SW480 (cell line): ENCODE measurements at places on chromosomes 5 and 9.

- no peak for DNase-seq
Observed at GRCh38 chr9:89881431-89881830, 276.6 kb downstream of the GADD45G start.

- DNase-seq = no peak
Observed at GRCh38 chr5:5900350-5900749, 477.9 kb downstream of the ICE1 start.

GRCh38 chr5:143649937-143650621, 161.9 kb upstream of the HMHB1 start:
- no peak for DNase-seq

DNA sequence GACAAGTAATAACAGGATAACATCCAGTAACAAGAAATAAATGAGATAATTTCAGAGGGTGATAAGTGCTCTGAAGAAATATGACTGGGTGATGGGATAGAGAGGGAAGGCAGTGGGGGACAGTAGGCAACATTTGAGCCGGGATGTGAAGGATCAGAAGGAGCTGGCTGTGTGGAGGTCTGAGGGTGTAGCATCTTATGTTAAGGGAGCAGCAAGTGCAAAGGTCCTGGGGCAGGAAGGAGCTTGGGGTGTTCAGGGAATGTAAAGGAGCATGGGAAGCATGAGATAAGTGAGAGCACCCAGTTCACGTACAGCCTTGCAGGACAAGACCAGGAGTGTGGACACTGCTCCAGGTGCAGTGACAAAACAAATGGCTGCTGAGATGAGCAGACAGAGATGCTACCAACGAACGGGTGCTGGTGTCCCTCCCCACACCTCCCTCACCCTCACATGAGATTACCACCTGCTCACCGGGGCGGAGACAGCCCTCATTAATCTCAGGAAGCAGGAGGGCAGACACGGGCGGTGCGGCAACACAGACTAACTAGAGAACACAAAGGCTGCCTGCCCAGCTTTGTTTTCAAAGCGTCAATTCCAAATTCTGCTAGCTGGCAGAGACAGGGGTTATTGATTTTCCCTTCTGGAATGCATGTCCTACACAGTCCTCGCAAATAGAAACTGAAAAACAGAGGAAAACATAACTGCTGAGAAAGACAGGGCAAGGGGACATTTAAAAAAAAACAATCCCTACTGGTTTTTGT, 298.1 kb upstream of the PANK3 start:
- DNase-seq = no peak

DNA sequence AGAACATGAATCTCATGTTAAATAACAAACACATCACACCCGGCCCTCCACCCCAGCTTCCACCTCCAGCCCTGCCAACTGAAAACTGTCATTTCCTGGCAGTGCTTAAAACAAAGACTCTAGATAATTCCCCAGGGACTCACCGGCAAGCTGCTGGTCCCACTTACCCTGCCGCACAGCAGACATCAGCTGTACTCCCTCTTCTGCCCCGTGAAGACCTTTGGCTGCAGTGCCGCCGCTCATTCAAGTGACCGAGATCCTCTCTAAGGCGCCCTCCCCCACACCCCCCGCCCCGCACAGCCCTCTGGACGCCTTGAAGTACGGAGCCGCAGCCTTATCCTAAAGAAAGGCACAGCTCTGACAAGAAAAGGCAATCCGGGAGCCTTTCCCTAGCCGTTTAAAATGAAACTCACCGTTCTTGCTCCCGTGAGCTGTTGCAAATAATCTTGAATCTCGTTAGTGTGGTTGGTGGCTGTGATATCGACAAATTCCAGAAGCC, 434 bp downstream of the GLRX start:
- peak; percentile 49 for DNase-seq

DNA sequence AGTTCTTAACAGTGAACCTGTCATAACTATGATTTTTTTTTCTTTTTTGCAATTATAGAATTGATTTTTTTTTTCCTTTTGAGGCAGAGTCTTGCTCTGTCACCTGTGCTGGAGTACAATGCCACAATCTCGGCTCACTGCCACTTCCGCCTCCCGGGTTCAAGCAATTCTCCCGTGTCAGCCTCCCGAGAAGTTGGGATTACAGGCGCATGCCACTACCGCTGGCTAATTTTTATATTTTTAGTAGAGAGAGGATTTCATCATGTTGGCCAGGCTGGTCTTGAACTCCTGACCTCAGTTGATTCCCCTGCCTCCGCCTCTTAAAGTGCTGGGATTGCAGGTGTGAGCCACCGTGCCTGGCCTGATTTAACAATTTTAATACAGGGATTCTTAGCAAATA, 21.4 kb downstream of the UGCG start:
- no peak for DNase-seq

DNA sequence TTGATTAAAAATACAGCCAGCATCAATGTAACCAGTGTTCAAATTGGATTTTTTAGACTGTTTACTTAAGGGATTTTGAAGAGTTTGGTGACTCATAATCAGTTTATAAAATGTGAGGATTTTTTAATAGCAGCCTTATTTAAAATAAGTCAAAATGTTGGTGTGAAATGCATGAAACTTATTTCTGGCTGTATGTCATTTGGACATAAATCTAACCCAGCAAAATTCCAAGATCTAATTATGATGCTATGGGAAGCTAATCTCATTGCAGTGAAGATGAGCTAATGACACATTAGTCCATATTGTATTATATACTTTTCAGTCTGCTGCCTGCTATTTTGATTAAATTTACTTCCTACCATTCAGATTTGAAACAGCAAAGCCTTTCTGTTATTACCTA, 140.3 kb downstream of the AOPEP start:
- DNase-seq = no peak

- DNase-seq = peak; percentile 40
Observed at GRCh38 chr5:126449751-126450271, 26.6 kb downstream of the GRAMD2B start.

GRCh38 chr9:87699835-87700234, 26.1 kb upstream of the CTSL start:
- DNase-seq = no peak

- no peak for DNase-seq
Observed at GRCh38 chr5:76040806-76041205, 42.4 kb upstream of the SV2C start.

GRCh38 chr5:45057564-45057963, 248.8 kb downstream of the MRPS30 start:
- DNase-seq = no peak

- no peak for DNase-seq
Observed at GRCh38 chr9:72960446-72960845, 7.6 kb upstream of the ALDH1A1 start.

GRCh38 chr5:104431002-104431620, 868.5 kb upstream of the NUDT12 start:
- DNase-seq = no peak

GRCh38 chr5:101429241-101429640, 526.2 kb upstream of the ST8SIA4 start:
- DNase-seq = no peak

DNA sequence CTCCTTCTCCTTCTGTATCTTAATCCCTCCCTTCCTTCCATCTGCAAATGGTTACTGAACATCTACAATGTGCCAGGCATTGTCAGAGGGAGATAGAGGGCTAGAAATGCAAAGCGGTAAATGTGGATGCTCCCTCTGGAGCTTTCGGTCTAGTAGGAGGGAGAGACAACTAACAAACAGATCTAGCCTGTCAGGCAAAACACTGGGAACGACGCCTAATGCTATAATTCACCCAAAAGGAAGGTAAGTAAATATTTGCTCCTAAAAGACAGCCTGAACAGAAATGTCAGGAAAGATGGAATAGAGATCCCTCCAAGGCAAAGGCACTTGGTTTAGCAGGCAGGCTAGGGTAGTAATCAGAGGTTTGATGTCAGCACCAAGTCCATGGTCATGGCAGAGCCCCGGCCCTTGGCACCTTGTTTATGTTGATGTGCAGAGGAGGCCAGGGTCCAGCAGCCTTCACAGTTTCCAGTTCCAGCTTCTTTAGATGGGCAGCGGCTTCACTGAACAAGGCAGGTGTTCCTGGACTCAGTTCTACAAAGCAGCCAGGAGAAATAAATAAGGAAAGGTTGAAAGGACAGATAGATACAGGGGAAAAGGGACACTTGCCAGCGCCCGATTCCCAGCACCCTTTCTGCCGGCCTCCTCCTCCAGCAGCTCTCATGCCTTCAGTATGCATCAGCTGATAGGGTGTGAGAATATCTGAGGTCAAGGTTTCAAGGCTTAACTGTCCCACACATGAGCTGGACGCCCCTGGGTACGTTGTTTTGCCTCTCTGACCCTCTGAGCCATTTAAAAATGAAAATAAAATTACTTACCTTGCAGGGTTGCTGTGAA, 46.5 kb upstream of the FRRS1L start:
- DNase-seq = no peak

DNA sequence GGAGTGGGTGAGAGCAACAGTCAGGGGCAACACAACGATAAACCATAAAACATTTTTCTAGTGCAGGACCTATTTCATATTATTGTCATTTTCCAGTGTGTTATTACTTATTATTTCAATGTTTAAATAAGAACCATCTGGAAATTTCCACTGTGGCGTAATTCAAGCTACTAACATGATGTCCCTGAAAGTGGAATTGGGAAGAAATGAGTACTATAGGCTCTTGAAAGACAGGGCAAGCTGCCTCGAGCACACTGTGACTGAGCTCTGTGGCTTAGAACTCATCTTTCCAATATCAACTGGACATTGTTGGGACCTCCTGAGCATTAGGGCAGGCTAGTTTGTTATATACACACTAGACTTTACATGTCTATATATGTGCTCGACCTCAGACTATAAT, 182.9 kb upstream of the RIOK2 start:
- DNase-seq = no peak

GRCh38 chr9:136304981-136305380, 1.1 kb upstream of the CCDC187 start:
- no peak for DNase-seq

DNA sequence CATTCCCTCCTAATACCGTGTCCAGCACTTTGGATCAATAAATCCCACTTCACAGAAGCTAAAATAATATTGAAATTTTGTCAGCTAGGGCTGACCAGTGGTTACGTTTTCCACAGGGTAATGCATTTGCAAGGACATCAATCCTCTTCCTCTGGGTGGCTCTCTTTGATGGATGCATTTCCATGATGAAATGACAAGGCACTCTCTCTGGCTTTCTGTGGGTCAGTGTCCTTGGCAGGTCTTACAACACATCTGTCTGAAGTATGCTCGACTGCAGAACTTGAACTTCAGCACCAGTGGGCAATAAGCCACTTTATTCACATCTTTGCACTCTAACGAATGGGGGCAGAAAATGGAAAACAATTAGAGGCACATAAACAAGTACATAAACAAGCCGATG, 330.1 kb downstream of the ADAMTS6 start:
- no peak for DNase-seq

DNA sequence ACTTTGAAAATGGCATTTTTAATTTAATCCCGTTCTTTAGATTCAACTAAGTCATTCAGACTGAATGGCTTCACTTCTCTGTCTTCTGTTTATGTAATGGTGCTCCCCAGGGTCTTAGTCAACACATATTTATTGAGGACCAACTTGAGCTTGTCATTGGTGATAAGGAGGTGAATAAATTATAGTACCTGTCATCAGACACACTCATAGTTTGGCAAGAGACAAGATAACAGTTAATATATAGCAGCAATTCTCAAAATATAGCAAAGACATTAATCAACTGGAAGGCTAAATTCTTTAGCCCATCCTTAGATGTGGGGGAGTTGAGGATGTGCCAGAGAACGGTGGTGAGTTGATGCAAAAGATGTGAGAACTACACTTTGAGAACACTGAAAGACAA, 78.4 kb downstream of the MACIR start:
- no peak for DNase-seq

- DNase-seq = no peak
Observed at GRCh38 chr9:20740304-20740703, 56.2 kb downstream of the FOCAD start.

- DNase-seq = peak; percentile 68
Observed at GRCh38 chr9:81522716-81523551, 166.4 kb downstream of the TLE1 start.

- DNase-seq = no peak
Observed at GRCh38 chr5:160921423-160922285, 69.6 kb upstream of the ATP10B start.

DNA sequence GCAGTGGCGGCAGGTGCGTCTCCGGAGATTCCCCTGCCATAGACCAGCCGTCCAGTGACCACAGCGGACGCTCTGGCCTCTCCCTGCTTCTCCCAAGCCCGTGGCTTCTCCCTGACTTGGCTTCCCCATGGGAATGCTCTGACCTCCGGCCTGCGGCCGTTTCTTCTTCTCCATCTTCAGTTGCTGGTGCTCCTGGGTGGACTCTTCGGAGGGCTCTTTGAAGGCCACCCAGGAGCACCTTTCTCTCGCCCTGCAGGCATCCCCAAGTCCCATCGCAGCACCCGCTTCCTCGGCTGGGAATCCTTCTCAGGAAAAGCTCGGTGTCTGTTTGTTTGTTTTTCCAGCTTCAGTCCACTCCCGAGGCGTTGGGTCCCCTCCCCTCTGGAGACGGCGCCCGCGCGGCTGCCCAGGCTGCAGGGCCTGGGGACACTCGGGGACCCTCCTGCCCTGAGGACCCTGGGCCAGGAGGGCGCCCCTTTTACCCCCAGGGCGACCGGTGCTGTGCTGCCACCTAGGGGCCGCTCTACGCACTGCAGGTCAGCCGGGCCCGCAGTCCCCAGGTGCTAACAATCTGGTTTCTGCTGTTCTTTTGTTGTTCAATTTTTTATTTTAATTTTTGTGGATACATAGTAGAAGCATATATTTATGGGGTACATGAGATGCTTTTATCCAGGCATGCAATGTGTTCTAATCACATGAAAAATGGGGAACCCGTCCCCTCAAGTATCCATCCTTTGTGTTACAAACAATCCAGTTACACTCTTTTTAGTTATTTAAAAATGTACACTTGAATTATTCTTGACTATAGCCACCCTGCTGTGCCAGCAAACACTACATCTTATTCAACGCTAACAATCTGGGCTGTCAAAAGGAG, 197.9 kb upstream of the ADAMTS16 start:
- DNase-seq = no peak

DNA sequence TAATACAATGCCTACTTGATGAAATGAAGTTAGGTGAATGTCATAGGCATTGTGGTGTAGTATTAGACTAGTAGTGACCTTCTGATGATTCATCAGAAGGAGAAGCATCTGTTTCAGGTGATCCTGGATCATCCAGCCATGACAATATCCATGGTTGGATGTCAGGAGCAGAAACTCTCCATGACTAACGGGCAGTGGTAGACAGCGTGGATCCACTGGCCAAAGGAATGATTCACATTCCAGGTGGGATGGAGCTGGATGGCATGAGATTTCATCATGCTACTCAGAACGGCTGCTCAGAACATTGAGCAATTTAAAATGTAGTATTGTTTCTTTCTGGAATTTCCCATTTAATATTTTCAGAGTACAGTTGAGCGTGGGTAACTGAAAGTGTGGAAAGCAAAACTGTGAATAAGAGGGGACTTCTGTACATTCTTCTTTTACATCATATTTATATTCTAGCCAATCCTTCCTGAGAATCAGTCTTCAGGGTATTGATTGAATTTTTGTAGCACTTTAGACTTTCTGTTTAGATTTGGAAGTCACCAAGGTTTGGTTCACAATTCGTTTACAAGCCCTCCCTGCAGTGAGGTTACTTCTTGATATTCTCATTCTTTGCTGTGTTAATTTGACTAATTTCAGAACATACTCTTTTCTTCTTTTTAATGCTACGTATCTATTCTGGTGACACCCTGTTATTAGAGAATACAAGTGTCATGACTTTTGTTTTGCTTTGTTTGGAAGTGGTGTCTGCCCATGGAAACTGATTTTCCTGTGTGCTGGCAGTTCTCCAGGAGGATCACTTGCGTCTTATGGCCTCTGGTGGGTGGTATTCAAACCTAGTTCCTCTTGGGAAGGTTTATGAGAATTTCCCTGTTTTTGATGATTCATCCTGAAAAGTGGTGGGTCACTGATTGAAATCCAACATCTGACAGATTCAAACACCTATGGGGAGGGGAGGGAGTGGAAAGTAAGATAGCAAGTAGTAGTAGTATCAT, 12.2 kb upstream of the CLINT1 start:
- peak; percentile 91 for DNase-seq
